ENCODE measurements at places on chromosomes 5 and 9.
A peak's percentile ranks its signal among the peaks of the same experiment; 100 is the strongest.

GRCh38 chr5:151040211-151040747 is 19.9 kb downstream of the GPX3 start:
- DNase-seq: peak; percentile 53

GRCh38 chr5:68419637-68420452 is 204.3 kb downstream of the PIK3R1 start:
- peak; percentile 66 for DNase-seq

DNA sequence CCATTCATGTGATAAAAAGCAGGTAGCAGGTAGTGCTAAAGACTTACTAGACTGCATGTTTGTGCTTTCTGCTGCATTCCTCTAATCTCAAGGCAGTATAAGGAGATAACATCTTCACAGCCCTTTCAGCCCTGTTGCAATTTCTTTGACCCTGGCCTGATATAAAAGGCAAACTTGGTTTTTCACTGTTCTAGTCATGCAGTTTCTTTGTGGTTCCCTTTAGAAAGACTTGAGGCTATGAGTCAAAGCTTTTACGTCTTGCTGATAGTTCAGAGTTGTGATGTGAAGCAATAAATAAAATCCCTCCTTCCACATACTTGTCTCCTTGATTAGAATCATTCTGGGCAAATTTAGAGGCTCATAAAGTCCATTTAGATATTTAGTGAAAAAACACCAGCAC is 88.6 kb upstream of the CDKN2B start:
- DNase-seq: peak; percentile 84

GRCh38 chr9:16542290-16542689 is 328.2 kb downstream of the BNC2 start:
- no peak for DNase-seq

DNA sequence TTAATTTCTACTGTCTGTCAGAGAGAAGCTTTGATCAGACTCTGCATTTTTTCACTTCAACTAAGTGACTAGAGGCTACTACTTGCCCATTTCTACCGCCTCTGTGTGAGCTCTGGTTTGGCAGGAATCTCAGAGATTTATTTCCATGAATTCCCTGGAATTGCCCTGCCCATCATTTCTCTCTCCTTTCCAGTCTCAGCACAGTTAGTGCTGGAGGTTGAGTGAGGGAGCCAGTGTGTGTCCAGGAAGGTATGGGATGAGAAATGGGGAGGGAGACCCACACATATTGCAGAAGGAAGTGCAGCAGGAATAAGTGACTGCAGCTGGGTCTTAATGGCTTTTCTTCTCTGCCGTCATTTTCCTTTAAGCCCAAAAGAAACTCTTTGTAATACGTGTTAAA is 443.1 kb upstream of the ZNF462 start:
- no peak for DNase-seq

DNA sequence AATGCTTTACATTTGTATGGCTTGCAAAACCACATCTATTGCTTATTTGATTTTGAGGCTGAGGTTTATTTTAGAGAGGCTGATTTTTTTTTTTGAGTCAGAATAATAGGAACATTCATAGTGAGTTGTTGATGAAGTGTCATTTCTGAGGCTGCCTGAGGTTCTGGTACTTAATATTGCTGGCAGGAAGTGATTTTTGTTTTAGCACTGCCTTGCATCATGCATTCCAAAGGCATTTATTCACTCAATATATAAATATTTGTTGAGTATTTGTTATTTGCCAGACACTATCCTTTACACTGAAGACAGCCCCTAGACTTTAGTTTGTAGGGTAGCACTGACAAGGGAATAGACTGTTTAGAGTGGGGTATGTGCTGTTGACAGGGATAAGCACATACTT is 2.7 kb downstream of the RNF20 start:
- peak; percentile 67 for DNase-seq
